GM06990 (cell line): ENCODE measurements at places on chromosomes 1 and 21.

- DNase-seq, result no peak
Measured at GRCh38 chr21:33640697-33641351, 717 bp downstream of the CRYZL1 start.

- no peak for DNase-seq
Measured at GRCh38 chr1:24711329-24711728, 33.9 kb upstream of the CLIC4 start.

GRCh38 chr1:234369033-234369430, 4.2 kb upstream of the COA6 start:
- no peak for DNase-seq

GRCh38 chr1:241630899-241631298, 9.3 kb downstream of the CHML start:
- no peak for DNase-seq

GRCh38 chr1:207134581-207134980, 30.5 kb downstream of the C4BPA start:
- DNase-seq, result no peak

DNA sequence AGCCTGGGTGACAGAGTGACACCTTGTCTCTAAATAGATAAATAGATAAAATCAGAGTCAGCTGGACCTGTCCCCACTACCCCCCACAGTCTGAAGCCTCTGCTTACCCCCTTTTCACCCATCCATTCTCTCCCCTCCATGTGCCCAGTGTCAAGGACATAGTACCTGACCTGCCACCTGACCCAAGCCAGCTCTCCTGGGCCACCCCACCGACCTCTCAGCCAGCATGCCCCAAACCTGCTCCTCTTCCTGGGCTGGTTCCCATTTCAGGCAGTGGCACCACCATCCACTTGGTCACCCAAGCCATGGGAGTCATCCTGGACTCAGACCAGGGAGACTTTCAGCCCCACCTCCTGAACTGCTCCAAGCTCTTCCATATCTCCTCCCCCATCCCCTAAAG, 28.2 kb downstream of the CITED4 start:
- DNase-seq, result no peak

DNA sequence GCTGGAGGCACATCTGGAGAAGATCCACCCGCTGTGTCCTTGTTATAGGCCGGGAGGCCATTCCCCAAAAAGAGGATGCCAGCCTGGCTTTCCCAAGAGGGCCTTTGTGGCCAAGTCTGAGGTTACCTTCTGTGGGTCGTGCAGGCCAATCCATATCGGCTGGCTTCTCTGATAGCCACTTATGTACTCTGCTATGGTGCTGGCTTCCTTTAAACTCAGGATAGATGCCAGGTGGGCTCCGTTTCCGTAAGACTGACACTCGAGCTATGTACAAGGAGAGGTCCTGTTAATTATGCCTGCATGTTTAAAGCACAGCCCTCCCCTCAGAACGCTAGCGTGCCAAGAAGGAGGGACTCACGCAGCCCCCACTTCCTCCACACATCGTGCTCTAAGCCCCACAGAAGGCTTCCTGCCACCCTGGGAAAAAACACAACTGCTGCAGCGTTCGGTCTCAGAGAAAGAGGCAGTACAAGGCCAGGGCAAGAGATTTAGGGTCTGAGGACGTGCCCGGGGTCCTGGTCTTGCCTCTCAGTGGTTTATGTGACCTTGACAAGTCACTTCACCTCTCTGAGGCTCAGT, 11.6 kb downstream of the REG4 start:
- DNase-seq, result no peak

DNA sequence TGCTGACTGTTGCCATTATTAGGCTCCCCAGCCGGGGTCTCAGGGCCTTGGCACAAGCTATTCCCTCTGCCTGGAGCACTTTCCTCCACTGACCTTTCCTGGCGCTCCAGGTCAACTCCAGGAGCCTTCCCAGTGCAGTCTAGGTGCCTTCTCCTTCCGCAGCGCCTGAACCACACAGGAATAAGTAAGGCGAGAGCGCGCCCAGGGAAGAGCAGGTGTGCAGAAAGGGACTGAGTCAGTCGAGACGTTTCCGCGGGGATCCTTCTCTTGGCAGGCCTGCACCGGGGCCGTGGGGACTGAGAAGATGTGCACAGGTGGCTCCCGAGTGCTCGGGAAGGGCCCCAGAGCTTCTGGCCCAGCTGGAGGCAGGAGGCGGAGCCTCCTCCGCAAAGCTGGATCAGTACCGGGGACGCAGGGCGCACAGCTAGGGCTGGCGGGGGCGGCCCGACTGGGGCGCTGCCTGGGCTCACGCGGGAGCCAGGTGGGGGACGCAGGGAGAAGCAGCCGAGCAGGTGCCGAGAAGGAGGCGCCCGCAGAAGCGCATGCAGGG, 765 bp upstream of the BMP8A start:
- no peak for DNase-seq

GRCh38 chr1:117656202-117656641, 50.4 kb downstream of the TENT5C start:
- peak; percentile 82 for DNase-seq

DNA sequence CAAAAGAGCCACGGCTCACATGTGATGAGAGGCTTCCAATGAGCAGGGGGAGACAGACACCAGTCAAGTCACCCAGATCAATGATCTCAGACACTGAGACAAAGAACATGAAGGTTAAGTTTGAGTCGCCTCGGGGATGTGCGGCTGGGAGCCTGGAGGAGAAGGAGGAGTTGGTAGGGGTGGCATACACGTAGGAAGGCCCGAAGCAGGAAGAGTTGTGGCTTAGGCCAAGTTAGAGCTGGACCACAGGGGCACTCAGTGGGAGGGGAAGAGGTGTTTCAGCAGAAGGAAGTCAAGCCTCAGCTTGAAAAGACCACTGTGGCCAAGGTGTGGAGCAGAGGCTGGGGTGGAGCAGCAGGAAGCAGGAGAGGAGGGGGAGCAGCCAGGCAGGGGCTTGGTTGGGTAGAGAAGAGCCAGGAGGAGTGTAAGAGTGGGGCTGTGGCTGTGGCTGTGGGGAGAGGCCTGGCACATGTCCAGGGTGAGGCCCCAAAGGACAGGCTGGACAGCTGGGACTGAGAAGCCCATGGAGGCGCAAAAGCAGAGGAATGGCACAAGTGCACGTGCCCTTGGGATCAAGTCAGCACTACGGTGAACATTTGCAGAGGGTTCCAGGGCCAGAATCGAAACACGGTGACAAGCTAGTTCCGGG, 27.6 kb downstream of the CTNNBIP1 start:
- no peak for DNase-seq

- no peak for DNase-seq
Measured at GRCh38 chr1:20733360-20733975, 965 bp upstream of the SH2D5 start.

DNA sequence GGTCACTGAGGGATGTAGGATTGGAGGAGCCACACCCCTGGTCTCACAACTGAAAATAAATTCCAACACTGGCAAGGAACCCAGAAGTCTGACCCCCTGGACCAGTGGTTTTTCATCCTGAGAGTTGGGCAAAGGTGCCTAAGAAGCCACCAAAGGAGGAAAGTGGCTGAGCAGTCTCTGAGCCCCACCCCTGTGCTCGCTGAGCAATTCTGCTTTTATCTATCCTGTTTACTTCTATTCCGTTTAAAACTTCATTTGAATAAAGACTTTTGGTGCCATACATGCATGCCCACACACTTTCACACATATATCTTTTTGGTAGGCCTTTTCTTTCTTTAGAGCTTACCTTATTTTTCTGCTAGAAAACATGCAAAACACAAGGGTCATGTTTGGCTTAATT, 13.9 kb upstream of the CD53 start:
- no peak for DNase-seq

GRCh38 chr1:198436276-198436675, 104.2 kb downstream of the ATP6V1G3 start:
- DNase-seq, result no peak

DNA sequence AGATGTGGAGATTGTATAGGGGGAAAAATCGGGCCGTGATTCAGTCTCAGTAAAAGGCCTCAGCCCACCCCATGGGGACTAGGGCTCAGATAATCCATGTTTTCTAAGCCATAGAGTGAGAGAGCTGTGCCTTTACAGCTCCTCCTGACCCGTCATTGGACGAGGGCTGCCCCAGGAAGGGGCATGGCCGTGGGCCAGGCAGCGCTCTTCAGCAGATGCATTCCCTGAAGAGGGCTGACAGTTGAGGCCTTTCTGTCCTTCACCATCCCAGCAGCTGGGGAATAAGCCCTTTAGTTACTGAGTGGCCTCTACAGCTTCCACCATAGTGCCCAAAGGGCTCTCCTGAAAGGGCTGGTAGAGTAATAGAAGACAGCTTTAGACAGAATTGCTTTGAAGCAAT, 57.2 kb downstream of the ST3GAL3 start:
- DNase-seq, result no peak

DNA sequence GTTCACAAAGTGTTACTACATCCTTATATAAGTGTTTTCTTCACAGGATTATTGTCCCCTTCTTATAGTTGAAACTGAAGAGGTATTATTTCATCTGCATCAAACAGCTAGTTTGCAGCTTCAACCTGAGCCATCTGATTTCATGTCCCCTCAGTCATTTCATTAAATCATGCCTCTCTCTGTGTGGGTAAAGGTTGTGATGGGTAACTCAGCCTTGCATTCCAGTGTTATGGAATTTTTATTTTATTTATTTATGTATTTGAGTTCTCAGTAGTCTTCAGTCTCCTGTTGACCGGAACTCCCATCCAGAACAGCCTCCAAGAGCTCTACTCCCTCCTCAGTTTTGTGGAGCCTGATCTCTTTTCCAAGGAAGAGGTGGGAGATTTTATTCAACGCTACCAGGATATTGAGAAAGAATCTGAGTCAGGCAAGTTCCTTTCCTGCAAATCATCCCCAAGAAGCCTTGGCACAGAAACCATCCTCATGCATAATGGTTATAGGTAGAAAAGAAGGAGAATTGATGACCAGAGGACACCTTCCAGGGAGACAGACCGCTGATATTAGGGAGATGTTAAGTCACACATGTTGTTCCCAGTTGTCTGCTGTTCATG, 21.8 kb downstream of the CHD1L start:
- no peak for DNase-seq

DNA sequence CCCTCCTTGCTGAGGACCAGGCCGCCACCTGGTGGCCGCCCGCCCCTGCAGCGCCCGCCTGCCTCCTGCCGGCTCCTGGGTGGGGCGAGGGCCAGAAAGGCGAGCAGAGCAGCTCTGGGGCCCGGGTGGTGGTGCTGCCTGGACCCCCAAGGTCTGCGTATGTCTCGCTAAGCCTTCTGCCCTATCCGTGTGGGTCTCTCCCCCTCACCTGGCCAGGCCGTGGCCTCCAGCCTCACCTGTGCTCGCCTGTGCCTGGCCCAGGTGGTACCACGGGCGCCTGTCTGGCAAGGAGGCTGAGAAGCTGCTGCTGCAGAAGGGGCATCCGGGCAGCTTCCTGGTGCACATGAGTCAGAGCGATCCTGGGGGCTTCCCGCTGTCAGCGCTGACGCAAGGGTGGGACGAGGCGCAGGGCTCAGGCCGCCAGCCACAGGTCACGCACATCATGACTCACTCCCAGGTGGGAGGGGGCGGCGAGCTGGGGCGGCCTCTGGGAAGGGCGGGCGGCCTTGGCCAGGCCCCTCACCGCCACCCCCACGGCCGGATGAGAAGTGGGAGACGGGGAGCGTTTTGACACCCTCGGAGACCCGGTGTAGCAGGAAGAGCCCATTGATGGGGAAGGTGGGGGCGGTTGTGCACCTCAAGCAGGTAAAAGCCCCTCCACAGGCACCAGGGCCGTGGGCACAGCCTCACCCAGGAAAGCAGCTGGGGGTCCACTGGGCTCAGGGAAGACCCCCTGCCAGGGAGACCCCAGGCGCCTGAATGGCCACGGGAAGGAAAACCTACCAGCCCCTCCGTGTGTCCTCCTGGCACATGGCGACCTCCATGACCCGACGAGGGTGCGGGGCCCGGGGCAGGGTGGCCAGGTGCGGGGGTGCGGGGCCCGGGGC, 9.9 kb downstream of the RNF223 start:
- DNase-seq, result peak; percentile 91

GRCh38 chr1:230105245-230105753, 38.3 kb downstream of the GALNT2 start:
- DNase-seq, result no peak

GRCh38 chr1:29629814-29630516, 393.6 kb downstream of the PTPRU start:
- no peak for DNase-seq

- DNase-seq, result no peak
Measured at GRCh38 chr1:219247441-219247840, 73.8 kb downstream of the LYPLAL1 start.

DNA sequence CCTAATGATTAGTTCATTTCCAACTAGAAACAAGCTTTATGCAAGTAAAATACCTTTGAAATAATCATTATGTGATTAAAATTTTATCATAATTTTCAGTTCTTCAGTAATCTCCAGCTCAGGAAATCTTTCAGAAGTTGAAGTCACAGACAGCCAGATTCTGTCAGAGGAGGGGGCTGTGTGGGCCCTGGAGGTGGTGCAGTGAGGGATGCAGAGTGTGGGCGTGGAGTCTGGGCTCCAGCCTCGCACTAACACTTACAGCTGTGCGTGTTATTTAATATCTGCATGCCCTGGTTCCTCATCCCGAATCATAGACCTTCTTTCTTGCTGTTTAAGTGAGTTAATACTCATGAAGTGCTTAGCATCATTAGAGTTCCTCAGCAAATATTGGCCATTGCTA, 23.9 kb downstream of the WDR64 start:
- no peak for DNase-seq

DNA sequence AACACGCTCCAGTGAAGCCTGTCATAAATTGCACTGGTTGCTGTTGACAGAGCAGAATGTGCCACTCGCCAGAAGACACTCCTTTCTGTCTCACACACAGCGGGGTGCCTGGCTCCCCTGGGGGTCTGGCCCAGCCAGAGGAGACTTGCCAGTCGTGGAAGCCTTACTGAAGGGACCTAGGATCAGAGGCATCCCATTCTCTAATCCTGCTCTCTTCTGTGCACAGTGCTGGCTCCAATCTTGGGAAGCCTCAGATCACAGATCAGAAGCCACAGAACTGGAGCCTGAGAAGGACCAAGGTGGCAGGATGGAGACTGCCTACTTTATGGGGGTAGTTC, 1.4 kb downstream of the SLC9A1 start:
- DNase-seq, result no peak

- no peak for DNase-seq
Measured at GRCh38 chr1:14928412-14928811, 225.1 kb upstream of the TMEM51 start.

DNA sequence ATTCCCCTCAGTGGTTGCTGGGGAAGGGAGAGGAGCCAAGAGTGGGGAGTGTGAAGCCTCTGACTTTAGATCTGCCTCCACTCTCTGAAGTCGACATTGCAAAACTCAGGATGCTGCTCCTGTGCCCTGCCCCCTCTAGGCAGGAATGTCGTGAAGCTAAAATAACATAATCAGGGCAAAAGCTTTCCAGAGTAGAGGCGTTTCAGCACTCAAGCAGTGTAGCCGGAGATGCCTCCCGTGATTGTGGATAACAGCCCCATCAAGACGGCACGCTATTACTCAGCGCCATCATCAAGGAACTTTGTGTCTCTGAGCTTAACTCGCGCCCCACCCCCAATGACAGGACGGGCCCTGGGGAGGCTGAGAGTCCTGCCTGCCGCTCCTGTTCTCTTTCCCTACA, 60.0 kb downstream of the FBXO2 start:
- DNase-seq, result no peak
